ENCODE measurements at places on chromosomes 5 and 9.

DNA sequence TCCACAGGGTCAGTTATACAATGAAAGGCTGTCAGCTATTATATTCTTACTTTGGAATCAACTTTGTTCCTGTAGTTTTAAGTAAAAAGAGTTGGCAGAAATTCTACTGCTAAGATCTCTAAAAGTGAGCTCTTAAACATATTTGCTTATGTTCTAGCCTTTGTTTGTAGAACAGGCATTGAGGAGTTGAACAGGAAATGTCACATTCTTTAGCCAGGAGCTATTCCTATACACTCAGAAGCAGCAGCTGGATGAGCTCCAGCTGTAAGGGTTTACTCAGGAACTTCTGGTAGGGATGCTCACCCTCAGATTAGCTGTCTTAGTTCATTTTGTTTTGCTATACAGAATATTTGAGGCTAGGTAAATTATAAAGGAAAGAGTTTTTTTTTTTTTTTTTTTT lies 22.4 kb upstream of the SPINK14 start:
- DNase-seq = no peak

- DNase-seq = no peak
These were observed 101.3 kb downstream of the FBXL7 start for GRCh38 chr5:15601274-15601673.

DNA sequence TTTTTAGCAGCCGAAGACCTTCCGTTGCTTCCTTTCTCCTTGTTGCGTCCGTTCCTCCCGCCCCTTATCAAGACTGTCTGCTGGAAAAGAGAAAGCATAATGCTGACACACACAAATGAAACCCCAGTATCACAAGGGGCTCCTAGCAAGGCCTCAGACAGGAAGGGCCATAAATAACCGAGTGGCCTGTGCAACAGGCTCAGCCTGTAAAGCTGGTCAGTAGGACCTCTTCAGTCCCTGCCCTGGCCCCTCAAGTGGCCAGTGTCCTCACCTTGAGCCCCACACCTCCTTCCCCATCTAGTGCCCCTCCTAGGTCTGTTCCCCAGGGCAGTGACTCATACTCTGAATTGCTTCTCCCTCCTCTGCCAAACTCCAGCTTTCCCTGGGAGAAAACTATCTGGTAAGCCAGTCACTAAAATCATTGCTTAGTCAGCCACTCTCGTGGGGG lies 174.6 kb upstream of the IL12B start:
- no peak for DNase-seq

DNA sequence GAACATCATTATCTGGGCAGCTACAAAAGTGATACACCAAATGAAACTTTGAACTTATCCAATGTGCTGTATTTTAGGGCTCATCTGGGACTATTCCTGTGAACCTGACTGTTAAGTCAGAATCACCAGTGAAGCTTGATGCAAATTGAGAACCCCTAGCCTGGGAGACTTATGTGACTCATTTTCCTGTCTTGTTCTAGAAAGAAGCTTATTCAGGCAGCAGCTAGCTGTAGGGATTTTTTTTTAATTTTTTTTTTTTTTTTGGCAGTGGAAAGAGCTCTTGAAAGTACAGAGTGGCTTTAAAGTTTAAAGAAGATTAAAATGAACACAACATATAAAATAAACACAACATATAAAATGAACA lies 81.1 kb upstream of the TNFAIP8 start:
- peak; percentile 78 for DNase-seq

All from retinal pigment epithelial cell (primary cell).